ENCODE measurements at places on chromosomes 1 and 21.

GRCh38 chr1:108880850-108881249 lies 4.1 kb downstream of the GPSM2 start:
- DNase-seq = no peak

GRCh38 chr1:243351337-243351736 lies 95.5 kb downstream of the SDCCAG8 start:
- no peak for DNase-seq

DNA sequence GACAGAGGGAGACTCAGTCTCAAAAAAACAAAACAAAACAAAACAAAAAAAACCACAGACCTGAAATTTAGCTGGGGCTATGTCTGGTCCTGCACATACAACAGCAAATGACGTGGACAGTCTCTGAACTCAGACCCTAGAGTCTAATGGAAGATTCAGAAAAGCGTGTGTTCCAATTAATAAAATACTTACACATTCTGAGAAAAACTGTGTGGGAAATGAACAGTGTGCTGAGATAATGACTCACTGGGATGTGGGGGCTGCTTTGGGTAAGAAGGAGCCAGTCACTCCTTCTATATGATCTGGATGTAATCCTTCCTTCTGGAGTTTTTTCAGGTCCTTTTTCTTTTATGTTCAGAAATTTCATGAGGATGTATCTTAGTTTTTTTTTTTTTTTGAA lies 29.4 kb downstream of the CLDN14 start:
- no peak for DNase-seq

- DNase-seq = no peak
These were observed 56.3 kb upstream of the DIP2A start for GRCh38 chr21:46402421-46402820.

DNA sequence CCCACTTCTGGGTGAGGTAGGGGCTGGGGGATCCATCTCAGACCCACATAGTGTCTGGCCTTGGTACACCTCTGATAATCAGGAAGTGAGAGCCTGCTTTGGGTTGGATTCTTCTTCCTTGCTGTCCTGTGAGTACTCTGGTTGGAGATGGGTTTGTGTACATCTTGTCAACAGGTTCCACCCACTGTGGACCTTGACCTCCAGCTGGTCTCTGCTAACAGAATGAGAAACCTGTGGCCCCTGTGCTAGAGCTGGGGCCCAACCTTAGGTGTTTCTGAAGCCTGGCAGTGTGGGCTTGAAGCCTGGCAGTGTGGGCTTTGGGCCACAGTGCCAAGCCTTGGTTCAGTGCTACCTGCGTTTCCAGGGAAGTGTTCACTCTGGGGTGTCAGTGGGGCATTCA lies 2.6 kb downstream of the ZBTB48 start:
- DNase-seq = no peak

GRCh38 chr21:20944139-20944538 lies 54.1 kb upstream of the NCAM2 start:
- DNase-seq = no peak

- no peak for DNase-seq
These were observed 421.3 kb downstream of the NEGR1 start for GRCh38 chr1:71861022-71861421.

DNA sequence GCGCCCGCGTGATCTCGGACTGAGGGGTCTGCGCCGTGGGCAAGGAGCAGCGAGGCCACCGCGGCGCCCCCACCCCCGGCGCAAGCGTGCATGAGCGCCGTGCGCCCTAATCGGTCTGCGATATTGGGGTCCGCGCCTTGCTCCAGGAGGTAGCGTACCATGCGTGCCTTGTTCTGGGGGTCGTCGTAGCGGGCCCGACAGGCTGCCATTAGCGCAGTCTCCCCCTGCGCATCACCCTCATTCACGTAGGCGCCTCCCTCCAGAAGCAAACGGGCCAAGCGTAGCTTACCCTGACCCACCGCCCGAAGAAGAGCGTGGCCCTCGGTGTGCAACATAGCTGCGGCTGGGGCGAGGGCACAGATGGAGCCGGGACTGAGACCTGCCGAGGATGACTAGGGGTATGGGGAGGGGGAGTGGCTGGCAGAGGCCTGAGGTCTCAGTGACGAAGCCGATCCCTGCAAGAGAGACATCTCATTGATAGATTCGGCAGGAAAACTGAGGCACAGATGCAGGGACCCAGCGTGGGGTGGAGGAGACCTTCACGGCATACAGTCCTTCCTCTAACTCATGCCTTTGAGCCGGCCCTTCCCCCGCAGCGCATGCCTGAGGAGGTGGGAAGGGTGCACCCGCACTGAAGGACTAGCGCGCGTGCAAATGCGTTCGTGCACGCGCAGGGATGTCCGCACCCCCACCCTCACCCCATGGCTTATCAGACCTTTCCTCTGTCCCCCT lies 2.8 kb downstream of the ANKRD34A start:
- DNase-seq = peak; percentile 75

- no peak for DNase-seq
These were observed 2.4 kb upstream of the BARHL2 start for GRCh38 chr1:90719330-90720144.

DNA sequence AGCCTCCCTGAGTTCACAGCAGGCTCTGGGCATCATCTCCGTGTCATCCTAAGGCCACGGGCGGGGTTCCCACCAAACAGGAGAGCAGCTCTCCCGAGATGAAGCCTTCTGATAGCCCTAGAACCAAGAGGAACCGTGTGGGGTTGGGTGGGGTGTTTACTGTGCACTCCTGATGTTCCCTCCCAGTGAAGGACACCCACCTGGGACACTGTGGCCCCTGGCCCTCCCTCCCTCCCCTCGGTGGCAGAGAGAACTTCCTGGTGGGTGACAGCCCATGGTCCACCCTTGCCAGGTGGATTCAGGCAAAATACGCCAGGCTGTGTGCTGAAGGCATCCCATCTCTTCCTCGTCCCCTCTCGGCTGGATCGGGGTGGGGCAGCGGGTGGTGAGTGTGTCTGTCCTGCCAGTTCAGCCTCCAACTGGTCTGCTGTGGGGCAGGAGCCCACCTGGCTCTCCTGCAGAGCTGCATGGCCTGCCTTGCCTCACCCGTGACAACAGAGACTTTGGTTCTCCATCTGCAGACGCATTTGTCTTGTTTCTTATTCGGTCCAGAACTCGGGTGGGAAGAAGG lies 15.6 kb upstream of the C1orf174 start:
- DNase-seq = no peak

DNA sequence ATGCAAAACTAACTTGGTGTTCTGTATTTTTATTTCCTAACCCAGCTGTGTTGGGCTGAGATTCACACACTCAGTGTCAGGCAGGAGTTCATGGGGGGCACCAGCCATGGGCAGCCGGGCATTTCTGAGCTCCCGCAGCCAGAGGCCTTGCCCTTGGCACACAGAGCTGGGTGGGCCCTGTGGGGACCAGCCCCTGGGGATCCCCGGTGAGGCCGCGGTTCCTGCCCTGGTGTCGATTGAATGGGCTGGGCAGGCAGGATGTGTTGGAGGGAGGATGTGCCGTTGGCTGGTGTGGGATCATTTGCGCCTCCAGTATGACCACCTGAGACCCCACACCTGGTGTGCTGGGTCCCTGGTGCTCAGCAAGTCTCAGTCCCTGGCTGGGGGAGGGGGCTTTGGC lies 91.0 kb downstream of the PRDM16 start:
- DNase-seq = no peak

- DNase-seq = no peak
These were observed 118.2 kb upstream of the HOOK1 start for GRCh38 chr1:59696421-59697115.

DNA sequence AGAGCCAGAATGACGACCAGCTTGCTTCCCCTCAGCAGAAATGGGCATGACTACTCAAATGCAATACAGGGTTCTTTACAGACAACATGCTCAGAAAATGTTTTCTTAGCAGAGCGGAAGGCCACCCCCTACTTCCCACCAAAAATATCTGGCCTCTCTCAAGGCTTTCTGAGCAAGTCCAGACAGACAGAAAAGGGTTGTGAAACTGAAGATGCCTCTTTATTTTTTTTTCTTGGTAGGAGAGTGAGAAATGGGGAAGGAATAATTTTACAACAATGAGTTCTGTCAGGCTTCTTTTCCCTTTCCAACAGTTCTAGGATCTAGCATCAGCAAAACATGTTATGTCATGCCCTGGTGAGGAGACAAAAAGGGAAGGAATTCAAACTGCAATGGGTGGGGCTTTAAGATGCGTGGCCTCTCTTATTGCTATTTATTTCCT lies 172.0 kb upstream of the CAMK1G start:
- DNase-seq = no peak

DNA sequence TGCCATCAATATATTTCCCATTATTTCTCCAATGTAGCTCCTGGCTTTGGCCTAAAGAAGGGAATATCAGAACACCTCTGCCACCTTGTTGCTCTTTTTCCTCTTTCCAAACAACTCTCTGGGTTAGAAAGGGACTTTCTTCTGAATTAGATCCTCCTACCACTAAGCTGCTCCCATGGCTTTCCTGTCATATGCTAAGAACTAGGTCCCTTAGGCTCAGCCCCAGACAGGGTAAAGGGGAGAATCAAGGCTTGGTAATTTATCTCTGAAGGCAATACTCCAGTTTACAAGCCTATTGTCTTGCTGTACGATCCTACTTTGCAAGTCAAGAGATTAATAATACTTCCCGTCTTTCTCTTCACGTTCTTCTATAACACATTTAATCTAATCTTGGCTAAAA lies 373.2 kb upstream of the DAB1 start:
- no peak for DNase-seq

DNA sequence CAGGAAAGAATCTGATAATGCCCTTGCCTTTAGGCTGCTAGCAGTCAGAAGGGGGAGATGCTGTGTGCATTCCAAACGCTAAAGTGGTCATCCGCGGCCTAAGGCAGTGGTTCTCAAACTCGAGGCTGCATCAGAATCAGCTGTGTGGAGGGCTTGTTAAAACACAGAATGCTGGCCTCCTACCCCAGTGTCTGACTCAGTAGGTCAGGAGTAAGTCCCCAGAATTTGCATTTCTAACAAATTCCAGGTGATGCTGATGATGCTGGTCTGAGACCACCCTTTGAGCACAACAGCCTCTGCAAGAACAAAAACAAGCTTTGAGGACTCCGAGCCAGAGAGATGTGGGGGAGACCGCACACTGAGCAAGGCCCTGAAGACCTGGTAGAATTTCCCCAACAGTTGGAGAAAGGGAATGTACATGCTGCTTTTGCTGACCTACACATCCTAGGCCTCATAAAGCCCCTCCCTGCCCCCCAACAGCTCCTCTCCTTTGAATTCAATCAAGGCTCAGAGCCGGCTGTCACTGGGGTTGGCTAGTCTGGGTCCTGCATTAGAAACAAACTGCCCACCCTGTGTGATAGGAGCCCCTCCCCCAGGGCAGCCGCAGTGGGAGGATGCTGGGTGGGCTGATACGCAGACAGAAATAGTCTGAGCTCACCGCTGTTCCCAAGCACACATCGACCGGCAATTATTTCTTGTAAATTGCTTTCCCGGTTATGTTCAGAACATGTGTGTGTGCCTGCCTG lies 27.1 kb downstream of the SHISAL2A start:
- DNase-seq = no peak

DNA sequence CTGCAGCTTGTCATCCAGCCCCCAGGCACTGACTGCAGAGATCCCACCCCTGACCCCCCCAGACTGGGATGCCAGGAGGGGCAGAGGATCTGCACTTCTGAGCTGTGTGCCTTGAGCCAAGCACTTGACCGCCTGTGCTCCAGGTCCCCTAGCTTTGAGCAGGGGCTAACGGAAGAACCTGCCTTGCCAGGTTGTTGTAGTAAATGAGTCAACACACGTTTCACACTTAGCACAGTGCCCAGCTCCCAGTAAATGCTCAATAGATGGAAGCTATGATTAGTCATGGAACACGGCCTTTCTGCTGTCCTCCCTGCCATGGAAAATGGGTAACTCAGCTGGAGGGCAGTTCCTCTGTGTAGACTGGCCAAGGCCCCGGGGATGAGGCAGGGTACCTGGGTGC lies 24.1 kb downstream of the IFFO2 start:
- DNase-seq = no peak

- no peak for DNase-seq
These were observed 50.4 kb downstream of the PRPF38A start for GRCh38 chr1:52454779-52455178.

DNA sequence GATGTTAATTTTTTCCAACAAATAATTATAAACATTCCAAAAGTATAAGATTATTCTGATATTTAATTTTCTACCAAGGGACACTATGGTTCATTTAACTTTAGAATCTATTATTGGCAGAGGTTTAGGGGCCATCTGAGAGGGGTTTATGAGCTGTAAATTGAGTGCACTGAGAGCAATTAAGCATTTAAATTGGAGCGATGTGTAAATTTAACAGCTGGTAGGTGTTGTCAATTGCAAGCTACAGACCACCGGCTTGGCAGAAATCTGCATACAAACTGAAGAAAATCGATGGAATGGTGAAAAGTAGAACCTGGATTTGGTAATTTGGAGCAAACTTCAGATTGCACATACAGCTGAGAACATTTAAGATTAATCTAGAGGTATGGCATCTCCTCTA lies 55.8 kb upstream of the MTF2 start:
- no peak for DNase-seq

DNA sequence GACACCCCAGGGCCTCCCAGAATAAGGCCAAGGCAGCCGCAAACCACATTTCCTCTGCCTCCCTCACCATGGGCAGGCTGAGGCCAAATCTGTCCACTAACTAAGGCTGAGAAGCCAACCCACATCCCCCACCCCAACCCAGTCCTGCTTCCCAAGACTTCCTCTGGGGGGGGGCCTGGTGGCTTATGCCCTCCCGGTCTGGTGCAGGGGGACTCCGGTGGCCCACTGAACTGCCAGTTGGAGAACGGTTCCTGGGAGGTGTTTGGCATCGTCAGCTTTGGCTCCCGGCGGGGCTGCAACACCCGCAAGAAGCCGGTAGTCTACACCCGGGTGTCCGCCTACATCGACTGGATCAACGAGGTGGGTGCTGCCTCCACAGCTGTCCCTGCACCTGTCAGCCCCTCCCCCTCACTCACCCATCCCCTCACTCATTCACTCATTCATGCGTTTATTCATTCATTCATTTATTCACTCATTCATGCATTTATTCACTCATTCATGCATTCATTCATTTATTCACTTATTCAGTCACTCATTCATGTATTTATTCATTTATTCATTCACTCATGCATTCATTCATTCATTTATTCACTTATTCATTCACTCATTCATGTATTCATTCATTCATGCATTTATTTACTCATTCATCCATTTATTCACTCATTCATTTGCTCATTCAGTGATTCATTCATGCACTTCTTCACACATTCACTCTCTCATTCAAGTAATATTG lies 7.3 kb downstream of the CTRC start:
- no peak for DNase-seq

- DNase-seq = no peak
These were observed 40.6 kb downstream of the EEIG2 start for GRCh38 chr1:108600504-108600903.

DNA sequence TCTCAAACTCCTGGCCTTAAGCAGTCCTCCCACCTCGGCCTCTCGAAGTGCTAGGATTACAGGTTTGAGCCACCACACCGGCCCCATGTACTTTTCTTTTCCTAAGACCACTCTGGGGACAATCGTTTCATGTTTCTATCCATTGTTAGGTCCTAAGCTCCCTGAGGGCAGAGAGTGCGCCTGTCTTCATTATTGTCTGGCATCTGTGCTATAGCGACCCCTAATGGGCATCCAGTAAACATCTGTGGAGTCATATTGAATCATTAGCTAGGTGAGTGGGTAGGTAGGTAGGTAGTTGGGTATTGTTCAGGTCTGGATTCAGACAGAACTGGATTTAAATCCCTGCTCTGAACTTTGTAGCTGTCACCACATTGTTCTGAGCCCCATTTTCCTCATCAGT lies 66.1 kb downstream of the TMEM53 start:
- no peak for DNase-seq
